ENCODE measurements at places on chromosomes 1 and 21.

DNA sequence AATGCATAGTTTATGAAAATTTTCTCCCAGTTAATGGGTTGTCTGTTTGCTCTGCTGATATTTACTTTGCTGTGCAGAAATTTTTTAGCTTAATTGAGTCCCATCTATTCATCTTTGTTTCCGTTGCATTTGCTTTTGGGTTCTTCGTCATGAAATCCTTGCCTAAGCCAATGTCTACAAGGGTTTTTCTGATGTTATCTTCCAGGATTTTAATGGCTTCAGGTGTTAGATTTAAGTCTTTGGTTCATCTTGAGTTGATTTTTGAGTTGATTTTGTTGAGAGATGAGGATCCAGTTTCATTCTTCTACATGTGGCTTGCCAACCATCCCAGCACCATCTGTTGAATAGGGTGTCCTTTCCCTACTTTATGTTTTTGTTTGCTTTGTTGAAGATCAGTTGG, 85.2 kb downstream of the DRAM2 start:
- DNase-seq, result no peak

DNA sequence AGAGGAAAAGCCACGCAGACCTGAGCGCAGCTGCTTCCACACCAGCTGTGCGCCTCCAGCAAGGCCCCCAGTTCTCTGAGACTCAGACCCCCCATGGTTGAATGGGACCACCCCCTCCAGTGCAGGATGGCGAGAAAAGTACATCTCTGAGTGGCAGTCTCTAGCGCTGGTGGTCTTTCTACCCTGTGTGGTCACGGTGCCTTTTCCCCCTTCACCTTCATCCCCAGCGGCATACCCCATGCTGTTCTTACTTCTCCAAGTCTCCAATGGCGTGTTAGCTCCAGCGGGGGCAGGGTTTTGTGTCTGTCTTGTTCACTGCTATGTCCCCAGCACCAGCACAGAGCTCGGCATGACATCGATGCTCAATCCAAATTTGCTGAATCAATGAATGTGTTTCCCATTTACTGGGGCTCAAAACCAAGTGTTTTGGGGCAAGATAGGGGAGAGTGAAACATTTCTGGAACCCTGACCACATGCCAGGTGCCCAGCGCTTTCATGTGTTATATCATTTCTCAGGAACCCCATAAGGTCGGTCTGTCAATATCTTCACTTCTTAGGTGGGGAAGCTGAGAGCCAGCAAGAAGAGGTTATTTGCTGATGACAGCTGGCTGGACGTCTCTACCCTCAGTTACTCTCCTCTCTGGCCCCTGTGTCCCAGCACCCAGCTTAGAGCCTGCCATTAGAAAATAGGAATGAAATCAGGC, 959 bp upstream of the SDC3 start:
- no peak for DNase-seq

- no peak for DNase-seq
Measured at GRCh38 chr1:40886318-40887011, 24.3 kb upstream of the CITED4 start.

GRCh38 chr1:227947676-227948492, at the start of gene WNT9A:
WNT9A (minus strand) TSS chr1:227947932; CDS start chr1:227947887, 45 bp downstream.
- DNase-seq, result peak; percentile 95

- DNase-seq, result no peak
Measured at GRCh38 chr1:84995484-84996334, 1.2 kb downstream of the MCOLN2 start.

All from D341Med (cell line).